Osteoblast (primary cell): ENCODE measurements at places on chromosomes 5 and 9. TPM values are rescaled to one million over a fixed set of nuclear protein-coding genes. Genes with fewer than 3 reads are reported as not detected.

DNA sequence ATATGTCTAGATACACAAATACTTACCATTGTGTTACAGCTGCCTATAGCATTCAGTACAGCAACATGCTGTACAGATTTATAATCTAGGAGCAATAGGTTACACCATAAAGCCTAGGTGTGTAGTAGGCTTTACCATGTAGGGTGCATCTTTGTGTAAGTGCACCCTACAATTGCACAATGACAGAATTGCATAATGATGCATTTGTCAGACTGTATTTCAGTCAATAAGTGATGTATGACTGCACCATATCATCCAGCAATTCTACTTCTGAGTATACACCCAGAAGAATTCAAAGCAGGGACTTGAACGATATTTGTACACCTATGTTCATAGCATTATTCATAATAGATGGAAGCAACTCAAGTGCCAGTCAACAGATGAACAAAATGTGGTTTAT lies 100.4 kb upstream of the SLC44A1 start:
- DNase-seq = no peak

- DNase-seq = no peak
These were observed 78.7 kb downstream of the RAD23B start for GRCh38 chr9:107361816-107362215.

DNA sequence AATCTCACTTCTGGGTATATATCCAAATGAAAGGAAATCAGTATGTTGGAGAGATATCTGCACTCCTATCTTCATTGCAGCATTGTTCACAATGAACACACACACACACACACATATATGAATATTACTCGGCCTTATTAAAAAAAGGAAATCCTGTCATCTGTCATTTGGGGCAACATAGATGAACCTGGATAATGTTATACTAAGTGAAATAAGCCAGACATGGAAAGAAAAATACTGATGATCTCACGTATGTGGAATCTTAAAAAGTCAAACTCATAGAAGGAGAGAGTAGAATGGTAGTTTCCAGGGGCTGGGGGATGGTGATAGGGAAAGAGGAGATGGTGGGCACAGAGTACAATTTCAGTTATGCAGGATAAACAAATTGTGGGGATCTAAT lies 100.3 kb downstream of the EMB start:
- DNase-seq = no peak

ELL2 gene
- total RNA-seq = 113 and 123 TPM in 2 replicates

CMBL gene
- total RNA-seq = 9.0 and 13.8 TPM in 2 replicates

TAF11L10 gene
- not detected in 2 replicates for total RNA-seq
